Osteoblast (primary cell): ENCODE measurements at places on chromosomes 2 and 18. TPM values are rescaled to one million over a fixed set of nuclear protein-coding genes. Genes with fewer than 3 reads are reported as not detected.

The CFAP53 gene
- total RNA-seq, result 0.36 and 0.59 TPM in 2 replicates

The NMUR1 gene
- total RNA-seq, result under 0.01 TPM in 2 replicates

The SLC5A7 gene
- not detected in 2 replicates for total RNA-seq

The RNF149 gene
- total RNA-seq, result 70.1 and 73.1 TPM in 2 replicates

The CNTNAP5 gene
- not detected in 2 replicates for total RNA-seq

The SCN7A gene
- total RNA-seq, result not detected in 2 replicates

The RGPD3 gene
- 0.36 and 0.59 TPM in 2 replicates for total RNA-seq

The POLR1B gene
- total RNA-seq, result 10.5 and 10.9 TPM in 2 replicates

The REG3A gene
- total RNA-seq, result not detected in 2 replicates

The CAPN13 gene
- not detected in 2 replicates for total RNA-seq

The SLC9A2 gene
- total RNA-seq, result under 0.01 TPM in 2 replicates

The IFT172 gene
- total RNA-seq, result 33.3 and 35.5 TPM in 2 replicates

The TSPYL6 gene
- not detected in 2 replicates for total RNA-seq

The APCDD1 gene
- total RNA-seq, result 1.8 and 3.3 TPM in 2 replicates

The NYAP2 gene
- under 0.01 TPM in 1 of 2 replicates, not detected in the other for total RNA-seq
